ENCODE measurements at places on chromosomes 3 and 15.

DNA sequence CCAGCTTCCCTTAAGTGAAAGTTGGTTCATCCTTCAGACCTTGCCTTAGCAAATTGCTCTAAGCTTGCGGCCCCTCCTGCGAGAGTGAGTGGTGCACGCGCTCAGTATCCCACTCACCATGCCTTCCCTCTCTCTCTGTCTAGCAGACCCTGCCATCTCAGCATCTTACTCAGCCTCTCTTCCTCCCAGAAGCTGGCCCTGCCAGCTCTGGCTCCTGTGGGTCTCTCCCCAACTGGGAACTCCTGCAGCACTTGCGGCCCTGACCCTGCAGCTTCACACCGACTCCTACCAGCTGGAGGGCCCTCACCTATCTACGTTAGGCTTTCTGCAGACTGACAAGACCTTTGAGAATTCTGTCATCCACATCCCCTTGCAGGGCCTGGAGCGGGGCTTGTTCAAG lies 286.1 kb upstream of the TLE3 start:
- no peak for DNase-seq

GRCh38 chr3:107629566-107629965 lies 106.8 kb downstream of the BBX start:
- no peak for DNase-seq

GRCh38 chr15:60373327-60373726 lies 24.5 kb downstream of the ANXA2 start:
- DNase-seq: no peak

- no peak for DNase-seq
Measured at GRCh38 chr3:37892927-37893600, 31.4 kb downstream of the CTDSPL start.

GRCh38 chr15:82737975-82738374 lies 28.3 kb upstream of the AP3B2 start:
- DNase-seq: no peak

- no peak for DNase-seq
Measured at GRCh38 chr3:136250903-136251460, 842 bp downstream of the PCCB start.

DNA sequence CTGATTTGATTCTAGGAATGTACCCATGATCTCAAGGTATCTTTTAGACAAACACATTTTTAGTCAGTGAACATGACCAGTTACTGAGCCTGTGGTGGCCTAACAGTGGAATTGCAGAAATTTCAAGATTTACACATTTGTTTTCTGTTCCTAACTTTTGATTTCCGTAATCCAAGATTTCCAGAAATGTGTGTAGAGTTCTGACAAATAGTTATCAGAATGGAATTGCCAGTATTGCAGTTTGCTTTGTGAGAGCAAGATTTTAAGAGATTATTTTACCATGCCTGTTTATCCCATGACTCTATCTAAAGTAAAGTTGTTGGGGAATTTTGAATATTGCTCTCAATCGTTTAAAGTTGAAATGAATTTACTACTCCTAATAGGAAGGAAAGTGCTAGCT lies 11.7 kb upstream of the UTS2B start:
- no peak for DNase-seq

DNA sequence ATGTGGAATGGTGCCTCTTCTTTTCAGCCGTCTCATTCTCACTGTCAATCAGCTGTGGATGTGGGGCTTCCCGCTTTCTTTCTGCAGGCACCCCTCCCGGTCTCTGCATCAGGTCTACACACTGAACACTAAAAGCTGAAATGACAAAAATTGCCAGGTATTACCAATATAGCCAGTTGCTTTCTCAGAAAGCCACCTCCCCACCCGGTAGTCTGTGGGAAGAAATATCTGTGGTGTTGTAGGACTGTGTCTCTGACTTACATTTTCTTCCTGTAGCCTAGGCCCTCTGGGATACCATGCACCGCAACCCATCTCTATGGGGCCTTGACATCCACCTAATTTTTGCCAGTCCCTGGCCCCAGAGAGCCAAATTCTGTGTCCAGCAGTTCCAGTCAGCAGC lies 19.2 kb upstream of the EPHB1 start:
- DNase-seq: no peak

DNA sequence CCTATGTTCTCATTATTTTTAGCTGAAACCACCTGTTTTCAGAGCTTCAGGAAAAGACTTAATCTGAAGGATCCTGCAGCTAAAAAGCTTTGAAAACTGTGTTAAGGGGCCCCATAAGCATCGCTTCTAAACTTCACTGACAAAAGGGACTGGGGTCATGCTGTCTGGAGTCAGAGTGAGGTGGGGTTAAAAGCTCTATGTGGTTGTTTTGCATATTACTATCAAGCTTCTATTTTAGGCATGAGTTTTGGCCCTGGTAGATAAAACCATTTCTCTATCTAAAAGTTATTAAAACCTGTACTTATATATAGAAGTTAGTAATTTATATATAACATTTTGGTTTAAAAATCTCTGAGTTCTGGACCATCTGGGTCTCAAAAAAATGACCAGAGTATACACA lies 45.5 kb downstream of the GPR160 start:
- DNase-seq: no peak

DNA sequence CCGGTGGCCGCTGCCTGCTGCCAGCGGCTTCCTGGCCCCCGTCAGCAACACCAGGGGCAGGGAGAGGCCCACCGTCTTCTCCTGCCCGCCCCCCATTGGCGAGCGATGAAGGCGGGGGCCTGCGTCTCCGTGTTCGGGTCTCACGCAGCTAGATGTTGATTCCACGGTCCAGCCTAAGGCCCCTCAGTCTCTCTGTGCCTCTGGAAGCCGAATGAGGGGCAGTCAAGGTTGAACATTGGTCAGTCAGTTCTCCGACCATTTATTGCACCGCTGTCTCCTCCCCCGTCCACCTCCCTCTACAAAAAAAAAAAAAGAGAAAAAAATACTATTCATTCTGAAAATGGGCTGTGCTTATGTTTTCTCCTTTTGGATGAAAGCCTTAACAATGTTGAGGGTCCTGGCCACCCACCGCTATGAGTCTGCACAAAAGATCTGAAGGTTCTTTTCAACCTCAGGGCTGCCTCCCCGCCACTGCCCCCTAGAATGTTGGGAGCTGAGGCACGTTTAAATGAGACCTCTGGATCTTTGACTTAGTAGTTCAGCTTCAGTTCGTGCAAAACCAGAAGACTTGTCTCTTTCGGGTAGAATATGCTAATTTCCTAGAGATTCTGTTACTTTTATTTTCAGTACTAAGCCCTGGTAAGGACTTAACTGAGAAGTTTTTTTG lies 736 bp downstream of the IREB2 start:
- no peak for DNase-seq

DNA sequence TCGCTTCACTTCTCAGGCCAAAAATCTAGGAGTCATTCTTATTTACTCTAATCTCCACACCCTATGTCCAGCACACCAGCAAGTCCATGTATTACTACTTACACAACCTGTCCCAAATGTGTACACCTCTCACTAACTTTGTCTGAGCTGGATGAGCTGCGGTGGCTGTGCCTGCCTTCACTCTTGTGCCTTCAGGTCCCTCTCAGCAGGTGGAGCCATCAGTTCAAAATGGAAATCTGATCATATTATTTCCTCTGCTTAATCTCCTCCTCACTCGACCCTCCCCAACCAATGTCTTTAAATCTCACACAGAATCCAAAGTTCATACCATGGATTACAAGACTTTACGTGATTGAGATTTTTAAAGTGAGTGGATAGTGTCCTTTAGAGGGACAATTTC lies 82.8 kb downstream of the SSR3 start:
- no peak for DNase-seq

GRCh38 chr15:77167406-77167805 lies 96.5 kb upstream of the TSPAN3 start:
- DNase-seq: no peak

DNA sequence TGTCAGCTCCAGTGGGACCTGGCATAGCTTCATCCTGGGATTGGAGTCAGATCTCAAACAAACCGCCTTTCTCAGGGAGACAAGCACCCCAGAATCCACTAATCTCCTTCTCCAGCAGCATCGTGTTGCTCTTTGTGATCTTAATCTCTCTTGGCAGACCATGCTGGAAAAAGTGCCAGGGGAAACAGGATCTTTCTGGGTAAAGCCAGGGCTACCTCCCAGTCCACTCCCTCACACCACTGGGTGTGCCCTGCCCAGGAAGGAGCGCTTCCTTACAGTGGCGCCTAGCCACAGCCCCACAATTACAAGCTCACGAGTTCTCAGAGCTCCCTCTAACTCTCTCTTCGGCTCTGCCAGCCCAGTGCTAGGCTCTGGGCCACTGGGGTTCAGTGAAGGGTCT lies 32.2 kb downstream of the RPLP1 start:
- DNase-seq: no peak

DNA sequence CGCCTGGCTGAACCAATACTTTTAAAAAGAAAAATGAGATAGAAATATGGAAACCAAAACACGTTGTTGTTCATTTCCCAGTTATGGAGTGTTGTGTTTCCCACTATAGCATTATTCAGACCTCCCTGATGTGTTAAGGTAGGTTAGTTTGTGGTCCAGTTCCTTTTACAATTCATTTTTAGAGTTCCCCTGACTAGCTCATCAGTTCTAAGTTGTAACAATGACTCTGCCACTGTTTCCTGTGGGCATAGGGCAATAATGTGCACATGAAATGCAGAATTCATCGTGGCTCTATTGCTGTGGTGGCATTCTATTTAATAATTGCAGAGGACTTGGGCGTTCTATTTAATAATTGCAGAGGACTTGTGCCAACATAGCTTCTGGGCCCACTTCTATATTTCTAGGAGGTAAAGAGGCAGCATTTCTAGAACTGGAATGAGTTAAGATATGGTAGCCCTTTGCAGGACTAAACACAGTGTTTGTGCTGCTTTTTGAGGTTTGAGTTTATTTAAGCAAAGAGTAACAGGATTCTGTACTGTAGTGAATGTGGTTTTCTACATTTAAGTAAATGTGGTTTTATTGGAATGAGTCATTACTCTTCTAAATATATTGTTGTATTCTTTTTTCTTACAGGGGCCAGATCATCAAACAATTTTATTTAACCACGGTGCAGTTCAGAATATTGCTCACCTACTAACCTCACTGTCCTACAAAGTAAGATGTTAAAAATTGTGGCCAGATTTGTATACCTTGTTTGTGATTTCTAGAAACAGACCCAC lies 47.5 kb downstream of the ARMC8 start:
- no peak for DNase-seq

Data from iPS DF 19.7 (cell line).